ENCODE measurements at places on chromosomes 6 and 20. TPM values are rescaled to one million over a fixed set of nuclear protein-coding genes. Genes with fewer than 3 reads are reported as not detected.

DNA sequence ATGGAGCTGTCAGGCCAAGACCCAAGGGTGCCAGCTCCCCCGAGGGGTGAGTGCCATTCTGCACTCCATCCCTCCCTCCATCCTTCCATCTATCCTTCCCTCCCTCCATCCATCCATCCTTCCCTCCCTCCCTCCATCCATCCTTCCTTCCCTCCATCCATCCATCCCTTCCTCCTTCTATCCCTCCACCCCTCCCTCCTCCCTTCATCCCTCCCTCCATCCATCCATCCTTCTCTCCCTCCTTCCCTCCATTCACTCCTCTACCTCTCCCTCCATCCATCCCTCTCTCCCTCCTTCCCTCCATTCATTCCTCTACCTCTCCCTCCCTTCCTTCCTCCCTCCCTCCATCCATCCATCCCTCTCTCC, 41.3 kb upstream of the MRGBP start:
- no peak for DNase-seq

DNA sequence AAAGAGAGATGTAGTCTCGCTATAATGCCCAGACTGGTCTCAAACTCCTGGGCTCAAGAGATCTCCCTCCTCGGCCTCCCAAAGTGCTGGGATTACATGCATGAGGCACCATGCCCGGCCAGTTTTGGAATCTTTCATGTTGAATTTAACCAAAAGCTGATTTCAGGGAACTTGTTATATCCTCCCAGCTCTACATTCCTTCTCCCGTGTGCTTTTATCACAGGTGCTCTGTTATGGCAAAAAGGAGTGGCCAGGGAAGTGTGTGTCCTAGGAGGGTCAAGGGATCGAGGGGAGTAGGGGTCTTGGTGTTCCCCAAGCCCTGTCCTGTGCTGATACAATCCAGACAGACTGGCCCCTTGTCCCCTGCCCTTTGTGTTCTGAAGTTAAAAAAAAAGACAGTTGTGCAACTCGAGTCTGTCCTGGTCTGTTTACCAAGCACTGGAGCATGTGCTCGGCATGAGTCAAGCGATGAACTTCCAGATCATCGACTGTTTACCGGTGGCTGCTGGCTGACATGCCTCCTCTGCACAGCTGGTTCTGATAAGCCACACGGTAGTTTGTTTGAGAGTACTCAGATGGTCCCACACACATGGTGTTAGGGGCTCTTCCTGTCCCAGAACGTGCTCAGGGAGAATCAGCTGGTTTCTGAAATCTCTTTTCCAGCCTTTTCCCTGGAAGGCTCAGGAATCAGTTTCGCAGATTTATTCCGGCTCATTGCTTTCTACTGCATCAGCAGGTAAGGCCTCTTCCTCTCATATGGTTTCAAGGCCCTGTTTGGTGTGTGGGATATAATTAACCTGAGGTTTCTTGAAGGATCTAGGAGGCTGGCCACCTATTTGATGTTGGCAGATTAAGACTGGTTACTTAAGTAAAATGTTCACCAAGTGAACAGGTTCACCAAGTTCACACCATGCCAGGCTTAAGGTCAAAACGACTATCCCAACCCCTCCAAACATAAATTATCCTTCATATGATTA, 52.6 kb upstream of the NAA20 start:
- DNase-seq = no peak

DNA sequence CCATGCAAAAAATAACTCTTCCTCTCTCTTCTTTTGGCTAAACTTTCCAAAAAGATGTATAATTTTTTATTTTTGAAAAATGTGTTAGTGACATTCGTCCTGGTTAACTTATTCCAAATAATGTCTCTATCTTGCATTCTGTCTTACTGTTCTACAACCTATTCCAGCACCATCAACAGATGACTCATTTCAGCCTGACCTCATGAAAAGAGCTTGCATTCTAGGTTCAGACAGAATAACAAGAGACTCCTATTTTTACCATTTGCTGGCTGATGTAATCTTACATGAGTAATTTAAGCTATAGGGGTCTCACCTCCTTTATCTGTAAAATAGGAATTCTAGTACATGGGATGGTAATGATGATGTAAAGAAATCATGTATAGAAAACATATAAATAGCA, 109.0 kb downstream of the FUT9 start:
- DNase-seq = no peak

DNA sequence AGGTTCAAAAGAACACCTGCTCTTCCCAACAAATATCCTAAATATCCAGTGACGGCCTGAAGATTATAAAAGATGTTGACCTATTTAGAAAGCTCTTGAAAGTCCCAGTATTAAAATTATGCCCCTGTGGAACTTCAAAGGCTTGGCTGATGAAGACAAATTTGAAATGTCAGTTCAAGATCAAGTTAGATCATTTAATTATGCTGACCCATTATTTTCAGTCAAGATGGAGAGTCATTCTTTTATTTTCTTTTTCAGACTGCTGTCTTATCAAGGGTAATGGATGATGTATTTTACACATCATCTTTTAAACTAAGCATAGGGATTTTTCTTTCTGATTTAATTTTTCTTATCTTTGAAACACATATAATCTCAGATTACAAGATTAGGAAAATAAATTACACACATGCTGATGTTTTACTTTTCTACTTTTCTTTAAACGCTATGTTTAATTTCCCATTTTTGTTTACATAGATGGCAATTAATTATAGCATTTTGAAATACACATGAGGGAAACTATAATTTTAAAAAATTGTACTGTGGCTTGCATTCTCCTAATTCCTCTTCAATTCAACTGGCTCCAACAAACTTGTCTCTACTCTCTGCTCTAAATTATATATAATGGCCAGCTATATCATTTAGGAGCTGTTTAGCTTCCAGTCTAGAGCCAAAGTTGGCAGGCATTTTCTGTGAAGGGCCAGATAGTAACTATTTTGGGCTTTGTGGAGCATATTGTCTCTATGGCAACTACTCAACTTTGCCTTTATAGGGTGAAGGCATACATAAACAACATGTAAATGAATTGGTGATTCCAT, 123.7 kb downstream of the RCAN2 start:
- DNase-seq = no peak

DNA sequence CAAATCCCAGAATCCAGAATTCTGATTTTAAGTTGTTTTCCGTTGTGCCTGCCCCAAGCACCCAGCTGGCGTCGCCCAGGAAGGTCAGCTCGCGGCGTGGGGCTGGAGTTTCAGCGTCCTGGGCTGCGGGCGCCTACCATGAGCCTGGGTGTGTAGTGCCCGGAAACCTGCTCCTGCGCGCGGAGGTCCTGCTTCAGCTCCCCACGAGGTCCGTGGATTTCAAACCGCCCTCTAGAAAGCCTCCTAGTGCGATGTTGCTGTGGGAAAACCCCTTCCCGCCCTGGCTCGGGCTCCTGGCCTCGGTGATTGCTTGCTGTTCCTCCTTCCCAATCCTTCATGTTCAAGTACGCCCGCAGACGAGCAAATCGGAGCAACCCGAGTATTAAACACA, 51.3 kb upstream of the NRN1 start:
- no peak for DNase-seq

DNA sequence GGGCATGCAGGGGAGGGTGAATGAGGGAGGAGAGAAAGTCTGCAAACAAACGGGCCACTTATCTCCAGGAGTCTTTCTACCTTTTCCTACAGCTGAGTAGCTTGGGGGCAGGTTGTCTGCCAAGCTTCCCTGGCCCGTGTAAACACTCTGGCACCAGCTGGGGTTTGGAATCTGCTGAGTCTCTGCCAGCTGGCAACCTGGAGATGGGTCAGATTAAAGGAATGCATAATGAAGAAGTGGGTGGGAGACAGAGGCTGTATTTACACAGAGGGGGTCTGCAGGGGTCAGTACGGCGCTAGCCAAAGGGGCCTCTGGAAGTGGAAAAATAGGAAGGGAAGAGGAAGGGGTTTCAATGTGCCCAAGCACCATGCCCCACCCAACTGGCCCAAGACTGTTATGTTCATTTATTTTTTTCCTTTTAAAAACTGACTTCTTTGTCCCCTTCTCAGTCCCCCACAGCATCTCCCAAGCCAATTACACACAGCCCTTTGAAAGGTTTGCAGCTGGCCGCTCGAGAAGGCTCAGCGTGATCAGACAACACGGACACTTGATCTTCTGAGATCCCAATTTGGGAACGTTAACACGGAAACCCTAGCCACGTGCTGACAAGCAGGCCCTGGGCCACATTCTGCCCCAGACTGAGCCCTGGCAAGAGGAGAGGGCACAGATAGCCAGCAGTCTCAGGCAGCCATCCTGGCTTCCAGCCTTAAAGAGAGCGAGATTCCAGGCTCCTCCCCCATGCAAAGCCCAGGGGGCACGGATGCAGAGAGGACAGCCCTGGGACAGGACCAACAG, 25.2 kb downstream of the TRAM2 start:
- peak; percentile 54 for DNase-seq

GRCh38 chr20:59697068-59697467, 92.7 kb downstream of the PHACTR3 start:
- no peak for DNase-seq

DNA sequence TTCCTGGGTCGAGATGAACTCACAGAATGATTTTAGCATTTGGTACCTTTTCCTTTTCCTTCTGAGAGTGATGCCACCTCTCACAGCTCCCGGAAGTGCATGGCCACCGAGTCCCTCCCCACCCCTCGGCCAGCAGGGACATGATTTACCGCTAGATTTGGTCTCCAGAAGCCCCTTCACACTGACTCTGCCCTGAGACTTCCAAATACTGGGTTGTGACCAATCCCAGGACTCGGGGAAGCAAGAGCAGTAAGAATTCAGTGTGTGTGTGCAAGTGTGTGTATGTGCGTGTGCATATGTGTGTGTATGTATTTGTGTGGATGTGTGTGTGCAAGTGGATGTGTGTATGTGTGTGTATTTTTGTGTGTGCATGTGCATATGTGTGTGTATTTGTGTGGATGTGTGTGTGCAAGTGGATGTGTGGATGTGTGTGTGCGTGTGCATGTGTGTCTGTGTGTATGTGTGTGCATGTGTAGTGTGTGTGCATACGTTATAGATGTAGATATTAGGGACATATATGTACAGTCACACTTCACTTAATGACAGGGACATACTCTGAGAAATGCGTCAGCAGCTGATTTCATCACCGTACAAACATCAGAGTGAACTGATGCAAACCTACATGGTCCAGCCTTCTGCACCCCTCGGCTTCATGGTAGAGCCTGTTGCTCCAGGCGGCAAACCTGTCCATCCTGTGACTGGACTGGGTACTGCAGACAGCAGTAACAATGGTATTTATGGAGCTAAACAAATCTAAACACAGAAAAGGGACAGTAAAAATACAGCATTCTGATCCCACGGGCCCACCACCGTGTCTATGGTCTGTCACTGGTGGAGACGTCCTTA, 374.5 kb downstream of the TAF4 start:
- DNase-seq = no peak

DNA sequence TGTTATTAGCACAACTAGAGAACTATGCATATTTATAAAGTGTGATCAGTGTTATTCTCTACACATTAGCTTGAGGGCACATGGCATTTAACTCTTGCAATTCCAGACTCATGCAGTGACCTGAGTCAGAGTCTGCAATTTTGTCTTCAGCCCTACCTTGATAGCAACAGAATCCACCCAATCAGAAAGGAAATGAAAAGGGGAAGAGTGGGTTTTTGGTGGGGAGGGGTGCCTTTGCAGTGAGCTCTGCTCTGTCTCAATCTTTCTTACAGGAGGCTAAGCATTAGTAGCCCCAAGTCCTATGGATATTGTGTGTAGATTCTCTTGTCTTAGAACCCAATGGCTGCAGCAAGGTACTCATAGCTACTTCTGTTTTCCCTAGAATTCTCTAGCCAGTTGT, 489.2 kb downstream of the DHX35 start:
- DNase-seq = no peak

DNA sequence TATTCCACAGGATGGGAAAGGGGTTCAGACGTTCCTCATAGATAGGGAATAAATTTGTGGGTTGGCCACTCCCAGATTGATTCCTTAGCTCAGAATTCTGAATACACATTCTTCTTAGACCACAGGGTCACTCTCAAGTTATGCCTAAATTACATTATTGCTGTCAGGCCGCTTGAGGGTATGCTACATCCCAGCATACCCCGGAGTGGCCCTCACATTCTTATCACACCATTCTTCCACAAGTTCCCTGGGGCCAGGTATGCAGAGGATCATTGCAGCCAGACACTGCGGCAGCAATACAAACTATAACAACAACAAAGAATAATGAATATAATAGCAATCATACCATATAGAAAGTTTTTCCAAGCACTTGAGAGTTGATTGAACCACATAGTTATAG, 237.9 kb upstream of the SOX4 start:
- DNase-seq = no peak

DNA sequence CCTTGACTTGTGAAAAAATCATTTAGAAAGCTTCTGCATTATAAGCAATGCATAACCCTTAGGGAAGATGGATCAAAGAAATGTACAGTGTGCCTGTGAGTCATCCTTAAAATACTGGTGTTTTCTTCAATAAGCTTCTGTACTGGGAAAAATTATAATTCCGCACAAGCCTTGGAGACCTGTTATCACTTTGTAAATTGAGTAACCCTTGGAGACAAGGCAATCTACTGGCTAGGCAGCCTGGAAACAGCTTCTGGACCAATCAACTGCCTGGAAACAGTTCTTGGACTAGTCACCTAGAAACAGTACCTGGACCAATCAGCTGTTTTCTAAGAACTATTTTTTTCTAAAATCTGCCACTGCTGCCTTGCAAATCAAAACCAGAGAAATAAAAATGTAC, 25.8 kb upstream of the RNGTT start:
- no peak for DNase-seq

GRCh38 chr6:30007132-30007764, 53.8 kb upstream of the POLR1H start:
- DNase-seq = peak; percentile 23

- no peak for DNase-seq
Measured at GRCh38 chr6:76633259-76633658, 560.8 kb upstream of the IMPG1 start.

DNA sequence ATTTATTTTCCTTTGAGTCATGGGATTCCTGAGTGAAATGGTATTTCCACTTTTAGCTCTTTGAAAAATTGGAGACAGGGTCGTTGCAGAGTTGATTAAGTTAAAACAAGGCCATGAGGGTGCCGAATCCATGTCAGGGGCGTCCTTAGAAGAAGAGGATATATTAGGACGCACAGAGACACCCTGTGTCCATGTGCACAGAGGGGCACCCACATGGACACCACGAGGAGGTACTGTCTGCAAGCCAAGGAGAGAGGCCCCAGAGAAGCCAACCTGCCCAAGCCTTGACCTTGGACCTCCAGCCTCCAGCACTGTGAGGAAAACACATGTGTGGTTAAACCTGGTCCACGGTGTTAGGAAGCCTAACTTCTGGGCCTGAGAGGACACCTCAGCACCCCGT, 113.9 kb upstream of the THBS2 start:
- no peak for DNase-seq

Gene IFT52
- 46.0 TPM for total RNA-seq

Gene BRPF3
- 27.7 TPM for total RNA-seq

Gene TNNC2
- total RNA-seq = 0.45 TPM

Gene TFAP2A
- total RNA-seq = 17.1 TPM

Gene ADAM33
- total RNA-seq = 6.3 TPM
